Upper lobe of left lung (tissue), 6 donors: ENCODE measurements at places on chromosomes 12 and 14. TPM values are rescaled to one million over a fixed set of nuclear protein-coding genes. Genes with fewer than 3 reads are reported as not detected.

DNA sequence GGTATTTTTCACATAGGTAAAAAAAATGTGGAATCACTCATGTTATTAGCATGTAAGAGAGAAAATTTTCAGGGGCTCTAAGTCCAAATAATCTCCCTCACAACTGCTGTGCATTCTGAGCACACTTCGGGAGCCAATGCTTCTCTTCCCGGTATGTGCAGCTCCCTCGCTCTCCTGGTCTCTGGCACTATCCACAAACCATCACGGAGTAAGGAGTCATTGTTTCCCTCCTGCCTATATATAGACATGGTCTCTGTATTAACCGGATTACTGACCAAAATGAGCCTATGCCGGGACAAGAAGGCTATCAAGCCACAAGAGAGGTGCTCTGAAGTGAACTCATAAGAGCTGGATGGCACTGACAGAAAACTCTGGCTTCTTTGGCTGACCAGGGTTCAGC is 13.4 kb downstream of the HECTD4 start:
- no peak for DNase-seq
- no peak overlapping the region for H3K27ac ChIP-seq
- no peaks in the 10 kb centered on the region for H3K36me3 ChIP-seq
- no peak overlapping the region for H3K4me3 ChIP-seq
- no peaks in the 10 kb centered on the region for H3K4me1 ChIP-seq

DNA sequence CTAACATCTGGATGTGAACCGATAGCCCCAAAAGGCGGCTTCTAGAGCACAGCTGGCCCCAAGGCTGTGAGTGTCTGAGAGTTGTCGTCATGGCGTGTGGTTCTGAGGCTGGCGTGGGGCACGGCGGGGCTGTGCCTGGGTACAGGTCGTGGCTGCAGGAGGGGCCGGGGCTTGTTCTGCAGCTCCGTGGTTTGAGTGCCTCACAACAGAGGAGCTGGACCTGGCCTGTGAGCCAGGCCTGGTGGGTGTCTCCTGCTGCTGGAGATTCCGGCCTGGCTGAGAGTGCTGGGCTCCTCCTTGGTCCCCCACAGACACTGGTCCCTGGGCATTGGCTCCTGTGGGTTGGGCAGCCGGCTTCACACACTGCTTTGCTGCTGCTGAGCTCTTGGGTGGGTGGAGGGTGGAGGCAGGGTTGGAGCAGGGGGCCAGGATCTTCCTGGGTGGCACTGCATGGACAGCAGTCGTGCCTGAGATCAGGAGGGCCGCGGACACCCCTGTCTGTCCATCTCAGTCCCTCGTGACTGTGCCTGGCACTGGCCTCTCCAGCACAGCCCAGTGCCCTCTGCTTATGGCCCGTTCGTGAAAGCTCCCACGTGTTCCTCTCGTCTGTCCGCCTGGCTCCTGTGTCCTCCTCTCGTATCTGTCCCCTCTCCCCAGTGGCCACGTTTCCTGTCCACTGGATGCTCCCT is 31.8 kb upstream of the TEX22 start:
- peaks cover 32% of the 10 kb centered on the region for H3K36me3 ChIP-seq
- H3K4me3 ChIP-seq = no peak overlapping the region
- H3K4me1 ChIP-seq = peaks cover 14% of the 10 kb centered on the region
- no peak overlapping the region for H3K27ac ChIP-seq
- H3K27me3 ChIP-seq = no peaks in the 10 kb centered on the region

DNA sequence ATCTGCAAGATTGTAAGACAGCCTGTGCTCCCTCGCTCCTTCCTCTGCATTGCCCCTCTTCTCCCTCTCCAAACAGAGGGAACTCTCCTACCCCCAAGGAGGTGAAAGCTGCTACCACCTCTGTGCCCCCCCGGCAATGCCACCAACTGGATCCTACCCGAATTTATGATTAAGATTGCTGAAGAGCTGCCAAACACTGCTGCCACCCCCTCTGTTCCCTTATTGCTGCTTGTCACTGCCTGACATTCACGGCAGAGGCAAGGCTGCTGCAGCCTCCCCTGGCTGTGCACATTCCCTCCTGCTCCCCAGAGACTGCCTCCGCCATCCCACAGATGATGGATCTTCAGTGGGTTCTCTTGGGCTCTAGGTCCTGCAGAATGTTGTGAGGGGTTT is 37.4 kb downstream of the DAD1 start:
- H3K36me3 ChIP-seq = no peaks in the 10 kb centered on the region
- peaks cover 17% of the 10 kb centered on the region for H3K4me1 ChIP-seq
- no peak overlapping the region for H3K4me3 ChIP-seq
- no peaks in the 10 kb centered on the region for H3K27me3 ChIP-seq

GRCh38 chr12:6233121-6233971 is 33.1 kb downstream of the CD9 start:
- no peak overlapping the region for H3K4me3 ChIP-seq
- DNase-seq = no peak
- no peaks in the 10 kb centered on the region for H3K27me3 ChIP-seq
- H3K4me1 ChIP-seq = peaks cover 80% of the 10 kb centered on the region
- peaks cover 24% of the 10 kb centered on the region for H3K36me3 ChIP-seq

DNA sequence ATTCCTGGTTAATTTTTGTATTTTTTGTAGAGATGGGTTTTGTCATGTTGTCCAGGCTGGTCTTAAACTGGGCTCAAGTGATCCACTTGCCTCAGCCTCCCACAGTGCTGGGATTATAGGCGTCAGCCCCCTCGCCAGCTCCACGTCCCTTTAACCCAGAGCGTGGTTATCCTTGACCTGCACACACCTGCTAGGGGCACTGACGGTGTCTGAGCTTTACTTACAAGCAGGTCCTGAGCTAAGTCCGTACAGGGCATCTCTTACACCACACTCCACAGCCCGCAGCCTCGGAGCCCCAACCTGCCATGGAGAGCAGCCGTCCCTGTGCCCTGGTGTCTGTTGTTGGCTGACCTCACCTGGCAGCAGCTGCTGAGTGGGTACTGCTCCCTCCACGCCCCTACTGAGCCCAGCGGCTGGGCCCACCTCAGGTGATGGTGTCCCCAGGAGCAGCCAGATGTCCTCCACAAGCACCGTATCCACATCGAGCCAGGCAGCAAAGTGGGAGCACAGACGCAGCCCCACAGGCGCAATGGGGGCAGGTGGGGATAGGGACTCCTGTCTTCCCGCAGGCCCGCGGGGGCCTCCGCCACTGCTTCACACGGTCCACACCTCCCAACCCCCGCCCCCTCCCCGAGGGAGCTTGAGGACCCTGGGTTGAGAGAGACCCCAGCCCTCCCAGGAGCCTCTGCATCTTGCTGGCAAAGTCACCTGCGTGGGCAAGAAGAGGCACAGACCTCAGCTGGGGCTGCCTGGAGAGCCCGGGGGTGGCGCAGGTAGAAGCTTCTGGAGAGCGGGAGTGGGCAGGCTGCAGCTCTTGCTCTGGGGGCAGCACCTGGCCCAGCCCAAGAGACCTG is 325.4 kb upstream of the SFSWAP start:
- H3K27me3 ChIP-seq = no peaks in the 10 kb centered on the region
- no peak overlapping the region for H3K4me3 ChIP-seq
- DNase-seq = peak; percentile 19
- no peaks in the 10 kb centered on the region for H3K36me3 ChIP-seq

- H3K27ac ChIP-seq = no peak overlapping the region
- H3K4me1 ChIP-seq = no peaks in the 10 kb centered on the region
- no peaks in the 10 kb centered on the region for H3K36me3 ChIP-seq
- H3K27me3 ChIP-seq = no peaks in the 10 kb centered on the region
These were observed 1046.1 kb downstream of the SLC6A15 start for GRCh38 chr12:83866477-83866876.

DNA sequence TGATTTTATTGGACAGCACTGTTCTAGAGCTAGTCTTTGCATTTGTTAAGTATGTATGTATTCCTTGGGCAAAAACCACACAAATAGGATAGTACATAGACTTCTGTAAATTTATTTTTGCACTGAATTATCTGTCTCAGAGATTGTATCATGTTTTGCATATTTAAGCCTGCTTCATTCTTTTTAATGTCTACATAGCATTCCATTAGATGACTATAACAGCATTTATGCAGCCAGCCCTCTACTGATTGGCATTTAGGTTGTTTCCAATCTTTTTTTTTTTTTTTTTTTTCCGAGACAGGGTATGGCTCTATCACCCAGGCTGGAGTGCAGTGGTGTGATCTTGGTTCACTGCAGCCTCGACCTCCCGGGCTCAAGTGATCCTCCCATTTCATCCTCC is 34.5 kb downstream of the SYNDIG1L start:
- no peak overlapping the region for H3K4me3 ChIP-seq
- no peak for DNase-seq
- no peaks in the 10 kb centered on the region for H3K4me1 ChIP-seq
- no peak overlapping the region for H3K27ac ChIP-seq

GRCh38 chr12:113860950-113861349 is 105.2 kb downstream of the RBM19 start:
- DNase-seq = no peak
- H3K4me1 ChIP-seq = no peaks in the 10 kb centered on the region
- H3K36me3 ChIP-seq = peaks cover 12% of the 10 kb centered on the region
- no peak overlapping the region for H3K4me3 ChIP-seq
- H3K27ac ChIP-seq = no peak overlapping the region

DNA sequence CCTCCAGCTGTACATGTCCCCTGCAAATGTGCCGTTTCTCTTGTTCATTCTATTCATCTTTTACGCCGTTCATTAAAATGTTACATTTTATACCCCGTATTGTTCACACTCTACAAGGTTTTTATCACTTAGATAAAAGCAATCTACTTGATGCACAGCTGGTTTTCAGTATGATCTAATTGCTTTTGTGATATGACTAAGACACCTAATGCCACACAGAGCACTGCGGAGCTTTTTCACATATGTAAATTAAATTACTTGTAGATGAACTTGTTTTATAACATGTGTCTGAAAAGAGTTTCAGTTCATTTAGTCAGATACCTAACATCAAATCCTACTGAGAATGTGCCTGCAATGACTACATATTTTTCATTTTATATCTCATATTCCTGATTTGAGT is 40.9 kb upstream of the RERGL start:
- no peaks in the 10 kb centered on the region for H3K4me1 ChIP-seq
- H3K4me3 ChIP-seq = no peak overlapping the region
- no peak overlapping the region for H3K27ac ChIP-seq
- no peaks in the 10 kb centered on the region for H3K27me3 ChIP-seq
- no peak for DNase-seq
- no peaks in the 10 kb centered on the region for H3K36me3 ChIP-seq

- H3K4me3 ChIP-seq = peak overlapping the region; percentile 69
- H3K36me3 ChIP-seq = no peaks in the 10 kb centered on the region
- peak; percentile 73 for DNase-seq
These were observed 37.3 kb upstream of the RCOR1 start for GRCh38 chr14:102554821-102555819.

- no peak for DNase-seq
- no peaks in the 10 kb centered on the region for H3K4me1 ChIP-seq
- H3K27me3 ChIP-seq = no peaks in the 10 kb centered on the region
These were observed 14.6 kb upstream of the TCTN1 start for GRCh38 chr12:110599334-110599733.

DNA sequence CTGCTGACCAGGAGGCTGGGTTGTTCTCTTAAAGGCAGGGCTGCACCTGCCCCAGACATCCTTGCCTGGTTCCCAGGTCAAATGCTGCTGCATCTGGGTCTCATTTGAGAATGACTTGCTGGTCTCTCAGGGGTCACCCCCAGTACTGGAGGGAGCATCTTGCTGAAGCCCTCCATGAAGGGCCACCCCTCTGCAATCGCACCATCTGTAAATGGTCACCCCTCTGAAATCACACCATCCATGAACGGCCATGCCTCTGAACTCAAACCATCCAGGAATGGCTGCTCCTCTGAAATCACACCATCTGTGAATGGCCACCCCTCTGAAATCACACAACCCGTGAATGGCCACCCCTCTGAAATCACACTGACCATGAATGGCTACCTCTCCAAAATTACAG is 7.3 kb upstream of the SERPINA6 start:
- H3K4me3 ChIP-seq = no peak overlapping the region
- H3K27me3 ChIP-seq = no peaks in the 10 kb centered on the region
- no peaks in the 10 kb centered on the region for H3K36me3 ChIP-seq
- no peak for DNase-seq
- no peaks in the 10 kb centered on the region for H3K4me1 ChIP-seq

DNA sequence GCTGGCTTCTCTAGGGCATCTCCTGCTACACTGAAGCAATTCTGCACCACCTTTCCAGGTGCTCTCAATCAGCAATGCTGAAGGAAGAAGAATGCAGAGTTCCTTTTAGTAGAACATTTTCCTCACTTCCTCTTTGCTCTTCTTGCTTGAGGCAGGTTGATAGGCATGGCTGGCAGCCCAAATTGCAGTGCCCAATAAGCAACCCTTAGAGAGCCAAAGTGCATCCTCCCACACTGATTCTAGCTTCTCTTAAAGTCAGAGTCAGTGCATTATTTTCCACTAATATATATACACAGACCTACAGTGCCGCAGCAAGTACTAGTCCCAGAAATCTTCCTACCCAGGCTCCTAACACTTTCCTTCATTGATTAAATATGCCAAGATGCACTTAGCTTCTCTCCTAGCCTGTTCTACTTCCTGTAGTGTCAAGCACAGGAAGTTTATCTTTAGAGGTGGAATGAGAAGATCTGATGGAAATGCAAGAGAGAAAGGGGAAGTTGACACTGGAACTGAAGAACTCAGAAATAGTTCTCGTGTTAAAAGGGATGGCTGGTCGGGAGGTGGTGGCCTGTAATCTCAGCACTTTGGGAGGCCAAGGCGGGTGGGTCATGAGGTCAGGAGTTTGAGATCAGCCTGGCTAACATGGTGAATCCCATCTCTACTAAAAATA is 132.7 kb downstream of the SSPN start:
- no peaks in the 10 kb centered on the region for H3K36me3 ChIP-seq
- no peak overlapping the region for H3K4me3 ChIP-seq
- DNase-seq = no peak
- no peak overlapping the region for H3K27ac ChIP-seq
- no peaks in the 10 kb centered on the region for H3K4me1 ChIP-seq

CBLN3 gene
- 3.5 TPM for total RNA-seq

PPM1H gene
- 14.2 TPM for total RNA-seq

RNASE4 gene
- 81.2 TPM for total RNA-seq
